ENCODE measurements at places on chromosomes 11 and 22.

- H3K27ac ChIP-seq: no peak overlapping the region
- peaks cover 11% of the 10 kb centered on the region for H3K27me3 ChIP-seq
- H3K36me3 ChIP-seq: no peaks in the 10 kb centered on the region
- DNase-seq: no peak
- no peaks in the 10 kb centered on the region for H3K4me1 ChIP-seq
These were observed 8.3 kb upstream of the SORL1 start for GRCh38 chr11:121443688-121444275.

- no peaks in the 10 kb centered on the region for H3K4me1 ChIP-seq
- no peaks in the 10 kb centered on the region for H3K36me3 ChIP-seq
- DNase-seq: no peak
These were observed 32.1 kb upstream of the TENM4 start for GRCh38 chr11:79472819-79473529.

GRCh38 chr22:17085277-17086181 is 729 bp downstream of the IL17RA start:
- no peak for DNase-seq
- no peaks in the 10 kb centered on the region for H3K36me3 ChIP-seq
- H3K4me3 ChIP-seq: peak overlapping the region; percentile 83

- peaks cover 10% of the 10 kb centered on the region for H3K27me3 ChIP-seq
- no peak overlapping the region for H3K27ac ChIP-seq
- no peaks in the 10 kb centered on the region for H3K36me3 ChIP-seq
These were observed 59.3 kb downstream of the CD82 start for GRCh38 chr11:44624761-44625221.

- peaks cover 47% of the 10 kb centered on the region for H3K27me3 ChIP-seq
- H3K4me1 ChIP-seq: peaks cover 8% of the 10 kb centered on the region
- no peak for DNase-seq
- no peaks in the 10 kb centered on the region for H3K36me3 ChIP-seq
These were observed 14.2 kb downstream of the TSPAN18 start for GRCh38 chr11:44740967-44741366.

DNA sequence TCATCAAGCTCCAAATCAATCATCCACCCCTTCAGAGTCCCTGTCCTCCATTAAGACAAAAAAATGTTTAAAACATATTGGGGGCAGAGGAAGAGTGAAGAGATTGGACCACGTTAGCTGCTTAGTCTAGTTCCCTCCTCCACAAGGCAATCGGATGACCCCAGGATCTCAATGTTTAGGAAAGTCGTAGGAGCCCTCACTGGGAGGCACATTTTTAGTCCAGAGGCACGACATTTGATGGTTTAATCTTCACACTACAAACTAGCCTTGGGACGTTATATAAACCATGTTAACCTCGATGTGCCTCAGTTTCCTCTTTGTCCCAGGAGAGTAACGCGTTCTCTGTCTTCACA is 588 bp upstream of the FAT3 start:
- peaks cover 1% of the 10 kb centered on the region for H3K4me1 ChIP-seq
- peaks cover 56% of the 10 kb centered on the region for H3K27me3 ChIP-seq
- no peak overlapping the region for H3K27ac ChIP-seq

DNA sequence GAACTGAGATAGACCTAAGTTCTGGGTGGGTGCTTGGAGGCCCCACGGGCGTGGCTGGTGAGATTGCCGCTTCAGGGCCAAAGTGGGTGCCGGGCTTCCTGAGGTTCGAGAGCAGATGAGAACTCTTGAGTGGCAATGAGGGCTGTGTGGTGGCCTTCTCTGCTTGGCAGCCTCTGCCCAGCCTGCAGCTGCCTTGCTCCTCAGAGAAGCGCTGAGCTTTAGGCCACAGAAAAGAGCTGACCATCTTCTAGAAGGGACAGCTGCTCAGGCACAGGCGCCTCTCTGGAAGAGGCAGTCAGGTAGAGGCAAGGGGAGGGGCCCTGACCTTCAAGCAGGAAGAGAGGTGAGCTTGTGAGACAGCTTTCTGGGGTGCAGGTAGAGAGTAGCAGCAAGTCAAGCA is 72.8 kb downstream of the MED15 start:
- H3K27me3 ChIP-seq: no peaks in the 10 kb centered on the region
- H3K36me3 ChIP-seq: peaks cover 88% of the 10 kb centered on the region
- DNase-seq: no peak

- peaks cover 2% of the 10 kb centered on the region for H3K4me1 ChIP-seq
- no peaks in the 10 kb centered on the region for H3K36me3 ChIP-seq
- no peak for DNase-seq
- H3K27ac ChIP-seq: no peak overlapping the region
- H3K27me3 ChIP-seq: no peaks in the 10 kb centered on the region
- no peak overlapping the region for H3K4me3 ChIP-seq
These were observed 21.7 kb downstream of the VWCE start for GRCh38 chr11:61273178-61274078.

- no peaks in the 10 kb centered on the region for H3K27me3 ChIP-seq
- DNase-seq: peak; percentile 96
- H3K4me1 ChIP-seq: peaks cover 17% of the 10 kb centered on the region
These were observed 77.9 kb upstream of the TIMP3 start for GRCh38 chr22:32723643-32724042.

- DNase-seq: no peak
- no peaks in the 10 kb centered on the region for H3K36me3 ChIP-seq
- peaks cover 28% of the 10 kb centered on the region for H3K27me3 ChIP-seq
These were observed 117.4 kb upstream of the SERPIND1 start for GRCh38 chr22:20656516-20656901.

GRCh38 chr11:88398372-88398771 is 60.8 kb upstream of the CTSC start:
- peaks cover 4% of the 10 kb centered on the region for H3K4me1 ChIP-seq
- peak; percentile 69 for DNase-seq
- no peaks in the 10 kb centered on the region for H3K27me3 ChIP-seq
- H3K4me3 ChIP-seq: no peak overlapping the region

GRCh38 chr22:46651316-46651715 is 31.1 kb downstream of the GRAMD4 start:
- DNase-seq: no peak
- H3K4me1 ChIP-seq: peaks cover 25% of the 10 kb centered on the region
- H3K36me3 ChIP-seq: peaks cover 2% of the 10 kb centered on the region
- H3K4me3 ChIP-seq: no peak overlapping the region
- no peak overlapping the region for H3K27ac ChIP-seq
- H3K27me3 ChIP-seq: no peaks in the 10 kb centered on the region

DNA sequence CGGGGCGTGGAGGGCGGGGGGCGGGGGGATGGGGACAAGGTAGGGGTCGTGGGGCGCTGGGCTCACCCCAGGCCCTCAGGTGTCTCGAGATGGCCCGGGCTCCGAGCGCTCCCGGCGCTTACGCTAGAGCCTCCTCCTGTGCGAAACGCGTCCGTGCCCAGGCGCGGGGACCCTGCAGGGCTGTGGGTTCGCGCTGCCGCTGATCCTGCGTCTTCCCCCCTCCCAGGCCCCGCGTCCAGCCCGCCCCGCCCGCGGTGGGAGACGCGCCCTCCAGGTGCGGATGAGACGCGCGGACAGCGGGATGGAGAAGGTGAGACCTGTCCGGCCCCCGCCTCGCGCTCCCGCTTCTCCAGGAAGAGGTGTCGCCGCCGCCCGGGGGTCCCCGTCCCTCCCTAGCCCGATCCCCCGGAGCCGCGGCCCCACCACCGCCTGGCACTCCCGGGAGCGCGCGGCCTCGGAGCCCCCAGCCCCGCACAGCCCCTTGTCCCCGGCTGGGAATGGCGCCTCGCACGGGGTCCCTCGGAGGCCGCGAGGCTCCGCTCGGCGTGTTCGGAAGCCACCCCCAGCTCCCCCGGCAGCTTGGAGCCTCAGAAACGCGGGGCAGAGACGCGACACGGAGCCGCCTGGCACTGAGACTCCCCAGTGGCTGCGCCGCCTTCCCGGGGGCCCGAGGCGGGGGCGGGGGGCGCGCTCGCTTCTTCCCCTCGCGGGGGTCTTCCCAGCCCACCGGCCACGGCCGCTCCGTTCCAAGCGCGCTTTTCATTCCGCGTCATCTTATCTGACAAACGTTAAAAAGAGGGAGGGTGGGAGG is 27.6 kb upstream of the TOLLIP start:
- H3K4me3 ChIP-seq: peak overlapping the region; percentile 35
- no peak overlapping the region for H3K27ac ChIP-seq
- H3K4me1 ChIP-seq: peaks cover 7% of the 10 kb centered on the region
- no peak for DNase-seq

GRCh38 chr11:10892250-10892649 is 34.4 kb upstream of the ZBED5 start:
- no peaks in the 10 kb centered on the region for H3K27me3 ChIP-seq
- H3K4me3 ChIP-seq: no peak overlapping the region
- peaks cover 14% of the 10 kb centered on the region for H3K4me1 ChIP-seq
- no peaks in the 10 kb centered on the region for H3K36me3 ChIP-seq
- DNase-seq: no peak

GRCh38 chr22:49853981-49854831 is 562 bp downstream of the ZBED4 start:
- H3K4me1 ChIP-seq: peaks cover 6% of the 10 kb centered on the region
- H3K4me3 ChIP-seq: peak overlapping the region; percentile 78
- peak overlapping the region; percentile 64 for H3K27ac ChIP-seq
- H3K27me3 ChIP-seq: peaks cover 17% of the 10 kb centered on the region
- peak; percentile 17 for DNase-seq
- peaks cover 5% of the 10 kb centered on the region for H3K36me3 ChIP-seq

- H3K36me3 ChIP-seq: no peaks in the 10 kb centered on the region
- DNase-seq: no peak
- H3K27ac ChIP-seq: no peak overlapping the region
These were observed 112.3 kb downstream of the INSC start for GRCh38 chr11:15227011-15227410.

- H3K4me3 ChIP-seq: no peak overlapping the region
- H3K4me1 ChIP-seq: peaks cover 20% of the 10 kb centered on the region
- DNase-seq: no peak
- no peaks in the 10 kb centered on the region for H3K36me3 ChIP-seq
- no peak overlapping the region for H3K27ac ChIP-seq
These were observed 59.7 kb upstream of the RASD2 start for GRCh38 chr22:35480627-35481550.

DNA sequence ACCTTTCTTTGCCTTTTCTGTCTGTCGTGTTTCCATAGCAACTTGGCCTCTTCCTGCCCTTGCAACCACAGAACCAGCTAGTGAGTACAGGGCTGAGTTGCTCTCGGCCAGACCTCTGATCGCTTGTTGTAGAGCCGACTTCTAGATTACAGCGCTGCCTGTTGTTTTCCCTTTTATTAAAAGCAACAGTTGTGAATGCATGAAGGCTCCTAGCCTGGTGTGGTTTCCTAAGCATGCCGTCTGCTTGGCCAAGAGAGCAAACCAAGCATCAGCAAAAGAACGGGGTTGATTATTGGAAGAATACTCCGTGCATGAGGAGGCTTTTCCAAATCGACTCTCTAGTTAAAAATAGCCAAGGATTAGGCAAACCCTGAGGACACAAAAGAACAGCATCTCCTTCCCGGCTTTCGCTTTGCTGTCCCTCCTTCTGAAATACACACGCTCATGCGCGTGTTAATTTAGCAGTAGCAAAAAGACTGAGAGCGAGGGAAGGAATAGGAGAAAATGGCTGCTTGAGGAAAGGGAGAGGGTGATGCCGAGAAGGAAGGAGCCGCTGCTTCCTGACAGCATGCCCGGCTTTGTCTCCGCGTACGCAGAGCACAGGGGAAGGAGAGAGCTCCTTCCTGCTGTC is 71.5 kb upstream of the TTC12 start:
- DNase-seq: peak; percentile 9
- no peak overlapping the region for H3K27ac ChIP-seq
- no peaks in the 10 kb centered on the region for H3K27me3 ChIP-seq

- H3K27me3 ChIP-seq: no peaks in the 10 kb centered on the region
- no peak for DNase-seq
- H3K4me1 ChIP-seq: no peaks in the 10 kb centered on the region
- H3K27ac ChIP-seq: no peak overlapping the region
These were observed 20.3 kb upstream of the CFAP300 start for GRCh38 chr11:102026959-102027358.

- H3K27ac ChIP-seq: no peak overlapping the region
- no peaks in the 10 kb centered on the region for H3K36me3 ChIP-seq
- no peak overlapping the region for H3K4me3 ChIP-seq
- DNase-seq: peak; percentile 54
- H3K4me1 ChIP-seq: no peaks in the 10 kb centered on the region
- no peaks in the 10 kb centered on the region for H3K27me3 ChIP-seq
These were observed 198.8 kb downstream of the FAT3 start for GRCh38 chr11:92423115-92424034.

DNA sequence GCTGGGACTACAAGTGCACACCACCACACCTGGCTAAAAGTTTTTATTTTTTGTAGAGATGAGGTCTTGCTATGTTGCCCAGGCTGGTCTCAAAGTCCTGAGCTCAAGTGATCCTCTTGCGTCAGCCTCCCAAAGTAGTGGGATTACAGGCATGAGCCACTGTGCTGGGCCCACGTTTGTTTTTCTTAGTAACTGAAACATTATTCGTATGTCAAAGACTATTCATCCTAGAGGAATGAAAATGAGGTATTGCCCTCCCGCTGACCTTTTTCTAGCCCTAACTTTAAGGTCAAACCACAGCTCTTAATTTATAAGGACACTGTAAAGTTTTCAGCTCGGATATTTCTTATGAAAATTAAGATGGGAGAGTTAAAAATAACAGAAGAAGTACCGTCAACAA is 33.2 kb upstream of the PAX6 start:
- no peaks in the 10 kb centered on the region for H3K4me1 ChIP-seq
- H3K27ac ChIP-seq: no peak overlapping the region
- DNase-seq: no peak
- no peaks in the 10 kb centered on the region for H3K36me3 ChIP-seq
- peaks cover 19% of the 10 kb centered on the region for H3K27me3 ChIP-seq

DNA sequence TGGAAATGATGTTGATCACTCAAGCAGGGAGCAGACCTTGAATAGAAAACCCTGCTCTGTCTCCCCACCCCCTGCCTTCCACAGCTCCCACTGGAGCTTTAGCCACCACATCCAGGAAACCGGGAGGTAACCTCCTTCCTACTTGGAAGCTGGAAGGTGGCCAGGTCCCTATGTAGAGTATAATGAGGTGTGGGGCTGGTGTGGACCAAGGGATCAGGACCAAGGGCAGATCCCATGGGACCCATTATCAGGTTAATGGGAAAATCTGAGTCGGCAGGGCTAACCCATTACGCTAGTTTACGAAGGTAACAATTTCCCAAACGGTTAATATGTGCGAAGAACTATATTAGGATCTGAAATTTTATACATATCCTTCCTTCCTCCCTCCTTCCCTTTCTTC is 321.9 kb downstream of the MIAT start:
- H3K27me3 ChIP-seq: peaks cover 13% of the 10 kb centered on the region
- H3K4me3 ChIP-seq: no peak overlapping the region
- H3K36me3 ChIP-seq: no peaks in the 10 kb centered on the region
- no peak overlapping the region for H3K27ac ChIP-seq
- no peak for DNase-seq

- H3K27ac ChIP-seq: no peak overlapping the region
- no peaks in the 10 kb centered on the region for H3K27me3 ChIP-seq
- H3K36me3 ChIP-seq: peaks cover 4% of the 10 kb centered on the region
- H3K4me1 ChIP-seq: no peaks in the 10 kb centered on the region
These were observed 235.0 kb downstream of the TBC1D22A start for GRCh38 chr22:46997311-46997970.

GRCh38 chr22:42901790-42902508 is 44.9 kb upstream of the ARFGAP3 start:
- H3K36me3 ChIP-seq: peaks cover 8% of the 10 kb centered on the region
- H3K4me3 ChIP-seq: no peak overlapping the region
- H3K4me1 ChIP-seq: peaks cover 10% of the 10 kb centered on the region
- H3K27ac ChIP-seq: no peak overlapping the region
- no peaks in the 10 kb centered on the region for H3K27me3 ChIP-seq

Measured in IMR-90 (cell line).